Activated CD4-positive, CD25-positive, alpha-beta regulatory T cell (primary cell): ENCODE measurements at places on chromosomes 6 and 20.

DNA sequence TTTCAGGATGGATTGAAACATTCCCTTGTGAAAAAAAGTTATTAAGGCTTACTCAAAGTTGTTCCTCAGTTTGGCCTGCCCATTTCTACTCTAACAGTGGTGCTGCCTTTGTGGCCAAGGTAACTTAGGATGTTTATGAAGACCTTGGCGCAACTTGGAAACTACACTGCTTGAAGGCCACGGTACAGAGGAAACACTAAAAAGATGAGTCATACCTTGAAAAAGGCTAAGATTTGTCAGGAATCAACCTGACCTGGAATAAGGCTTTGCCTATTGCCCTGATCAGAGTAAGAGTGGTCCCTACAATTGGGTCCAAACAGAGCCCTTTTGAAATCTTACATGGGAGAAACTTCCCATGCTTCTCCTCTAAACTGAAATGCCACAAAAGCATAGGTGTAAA, 119.9 kb upstream of the MOCS1 start:
- no peak for DNase-seq

DNA sequence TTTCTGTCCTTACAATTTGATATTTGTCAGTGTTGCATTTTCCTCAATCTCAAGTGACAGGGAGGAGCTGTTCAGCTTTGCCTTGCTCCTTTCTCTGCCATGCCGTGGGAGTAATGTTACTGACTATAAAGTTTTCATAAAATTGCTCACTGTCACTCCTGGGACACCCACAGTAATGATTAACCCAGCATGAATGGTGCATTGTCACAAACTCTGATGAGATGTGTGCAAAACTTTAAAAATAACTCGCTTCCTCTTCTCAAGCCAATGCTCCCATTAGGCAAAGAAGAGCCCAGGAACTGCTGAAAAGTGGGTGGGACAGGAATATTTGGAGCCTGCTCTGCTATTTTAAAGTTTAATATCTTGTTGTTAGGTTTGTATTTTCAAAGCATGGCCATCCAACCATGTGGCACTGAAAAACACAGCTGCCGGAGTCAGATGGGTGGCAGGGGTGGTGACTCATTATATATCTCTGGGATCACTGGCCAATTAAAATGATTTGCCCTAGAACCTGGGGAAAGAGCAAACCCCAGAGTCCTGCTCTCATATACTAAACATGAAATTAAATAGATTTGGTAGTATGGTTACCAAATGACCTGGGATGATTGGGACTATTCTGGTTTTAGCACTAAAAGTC, 260.1 kb downstream of the BTBD3 start:
- DNase-seq: no peak

DNA sequence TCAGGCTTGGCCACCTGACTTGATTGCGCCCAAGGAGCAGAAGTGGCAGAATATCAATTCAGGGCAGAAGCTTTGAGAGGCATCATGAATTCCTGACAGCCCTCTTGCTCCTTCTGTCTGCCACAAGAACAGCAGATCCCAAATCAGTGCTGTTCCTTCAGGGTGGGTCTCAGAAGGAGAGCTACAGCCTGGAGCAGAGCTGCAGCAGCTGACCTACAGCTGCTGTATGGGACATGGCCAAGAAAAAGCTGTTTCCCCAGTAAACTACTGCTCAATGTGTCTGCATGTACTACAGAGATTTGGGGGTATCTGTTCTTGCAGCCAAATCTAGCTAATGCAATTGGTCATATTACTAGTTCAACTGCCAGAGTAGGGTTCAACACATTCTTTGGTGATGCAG, 69.0 kb downstream of the SLC22A3 start:
- no peak for DNase-seq

DNA sequence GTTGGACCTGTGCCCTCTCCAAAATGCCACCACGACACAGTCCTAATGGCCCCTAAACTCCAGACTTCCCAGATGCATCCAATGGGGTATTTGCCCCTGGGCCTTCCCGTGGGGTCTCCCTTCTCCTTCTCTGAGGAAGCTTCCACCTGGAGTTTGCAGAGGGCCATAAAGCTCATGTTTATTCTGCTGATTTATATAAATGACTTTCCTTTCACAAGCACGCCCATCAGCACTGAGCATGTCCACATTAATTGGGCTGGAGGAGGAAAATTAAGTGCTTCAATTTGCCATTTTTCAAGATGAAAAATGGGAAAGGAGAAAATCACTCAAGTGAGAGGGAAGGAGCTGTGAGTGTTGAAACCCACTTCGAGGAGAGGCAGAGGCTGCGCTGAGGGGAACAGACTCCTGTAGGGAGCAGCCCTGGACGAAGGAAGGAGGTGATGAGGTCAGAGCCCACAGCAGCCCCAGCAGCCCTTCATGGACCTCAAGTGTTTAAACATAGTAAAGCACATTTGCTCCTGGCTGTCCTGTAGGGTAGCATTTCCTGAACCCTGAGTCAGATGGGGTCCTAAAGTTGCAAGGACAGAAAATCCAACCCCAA, 434.9 kb upstream of the SULF2 start:
- DNase-seq: no peak

- DNase-seq: peak; percentile 11
Measured at GRCh38 chr20:1664911-1665310, 7.3 kb upstream of the SIRPG start.

- no peak for DNase-seq
Measured at GRCh38 chr6:53529324-53530036, 15.4 kb downstream of the GCLC start.

GRCh38 chr6:167720456-167721285, 106.0 kb upstream of the AFDN start:
- DNase-seq: no peak

- no peak for DNase-seq
Measured at GRCh38 chr6:48212501-48212900, 101.5 kb upstream of the PTCHD4 start.

DNA sequence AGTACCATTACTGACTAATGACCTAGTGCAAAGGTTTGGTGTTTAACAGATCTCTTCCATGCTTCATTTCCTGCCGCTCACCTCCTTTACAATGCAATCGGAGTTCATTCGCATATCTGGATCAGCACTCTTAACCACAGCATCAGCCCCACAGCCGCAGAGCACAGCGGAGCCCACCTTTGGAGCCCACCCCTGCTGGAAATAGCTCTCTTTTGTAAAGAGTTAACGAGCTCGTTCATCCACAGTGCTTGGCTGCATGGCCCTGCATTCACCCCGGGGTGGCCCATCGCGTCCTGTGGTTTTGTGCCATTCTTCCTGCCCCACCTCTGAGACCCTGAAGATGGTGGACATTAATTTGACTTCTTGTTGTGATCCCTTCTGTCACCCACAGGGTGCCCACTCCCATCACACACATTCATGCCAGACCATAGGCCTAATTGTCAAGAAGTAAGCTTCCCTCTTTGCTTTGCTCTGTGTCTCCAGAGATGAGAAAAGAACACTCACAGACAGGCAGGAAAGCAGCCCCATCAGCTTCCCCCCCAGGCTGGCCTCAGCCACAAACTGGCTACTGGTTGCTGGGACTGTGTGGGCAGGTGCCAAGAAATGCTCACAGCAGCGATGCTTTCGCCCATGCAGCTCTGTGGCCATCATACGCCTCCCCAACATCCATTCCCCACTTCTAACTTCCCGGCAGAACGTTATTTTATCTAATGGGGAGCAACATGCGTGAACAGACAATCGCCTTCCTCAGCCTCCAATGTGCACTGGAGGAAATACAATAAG, 167.0 kb downstream of the LRFN2 start:
- no peak for DNase-seq

DNA sequence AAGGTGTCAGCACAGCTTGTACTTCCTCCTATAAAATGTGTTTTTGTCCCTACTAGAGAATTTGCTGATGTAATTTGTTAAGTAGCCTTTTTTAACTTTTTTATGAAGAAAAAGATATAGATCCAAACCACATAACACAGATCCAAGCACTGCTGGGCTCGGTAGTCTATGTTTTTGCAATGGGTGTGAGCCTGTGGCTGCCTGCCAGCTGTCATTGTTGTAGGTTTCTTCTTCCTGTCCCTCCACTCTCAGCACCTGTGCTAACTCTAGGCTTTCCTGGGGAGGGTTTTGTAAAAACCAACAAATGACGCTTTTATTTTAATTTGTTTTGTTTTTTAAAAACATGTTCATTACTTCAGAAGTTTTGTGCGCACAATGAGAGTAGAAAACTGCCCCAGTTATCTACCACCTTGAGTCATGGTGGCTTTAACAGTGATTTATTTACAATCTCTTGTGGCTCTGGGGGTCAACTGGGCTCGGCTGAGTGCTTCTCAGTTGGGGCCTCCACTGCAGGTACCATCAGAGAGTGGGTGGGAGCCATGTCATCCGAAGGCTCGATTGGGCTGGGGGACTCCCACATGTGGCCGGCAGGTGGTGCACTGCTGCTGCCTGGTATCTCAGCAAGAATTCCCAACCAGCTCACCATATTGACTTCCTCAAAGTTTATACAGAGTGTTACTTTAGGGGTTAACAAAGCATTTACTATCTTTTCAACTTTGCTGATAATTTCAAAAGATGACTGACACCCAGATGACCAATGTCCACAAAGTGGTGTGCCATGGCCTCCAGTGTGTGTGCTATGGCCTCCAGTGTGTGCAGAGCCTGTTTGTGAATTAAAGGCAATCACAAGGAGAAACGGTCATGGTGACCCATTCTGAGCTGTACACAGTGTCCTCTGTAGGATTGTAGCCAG, 3.0 kb upstream of the CCR6 start:
- peak; percentile 36 for DNase-seq

DNA sequence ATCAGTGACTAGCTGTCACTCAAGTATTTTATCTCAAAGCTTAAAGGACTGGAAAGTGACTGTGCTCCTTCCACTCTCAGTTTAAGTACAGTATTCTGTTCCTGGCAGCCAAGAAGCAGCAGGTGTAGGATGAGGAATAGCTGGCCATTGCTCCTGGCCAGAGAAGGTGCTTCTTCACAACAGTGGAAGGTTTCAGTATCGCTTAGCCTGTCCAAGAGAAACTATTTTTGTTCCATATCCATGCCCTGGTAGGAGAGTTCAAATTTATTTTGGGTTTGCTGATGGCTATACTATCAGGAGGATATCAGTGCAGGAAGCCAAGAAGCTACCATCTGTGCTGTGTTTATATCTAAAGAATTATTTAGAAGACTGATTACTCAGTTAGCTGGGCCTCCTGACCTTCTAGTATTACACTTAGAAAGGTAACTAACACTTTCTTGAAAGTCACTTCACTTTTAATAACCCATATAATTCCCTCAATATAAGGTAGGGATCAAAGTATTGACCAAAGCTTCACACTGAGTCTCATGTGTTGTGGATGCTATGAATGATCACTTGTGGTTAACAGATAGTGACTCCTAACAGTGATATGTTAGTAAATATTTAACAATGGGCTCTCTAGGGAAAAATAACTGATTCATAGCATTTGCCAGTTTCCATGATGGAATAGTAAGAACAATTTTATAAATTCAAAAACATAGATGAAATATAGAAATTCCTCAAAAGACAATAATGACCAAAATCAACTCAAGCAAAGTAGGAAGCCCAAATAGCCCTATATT, 99.9 kb downstream of the AIG1 start:
- DNase-seq: no peak
